ENCODE measurements at places on chromosomes 6 and 20.

DNA sequence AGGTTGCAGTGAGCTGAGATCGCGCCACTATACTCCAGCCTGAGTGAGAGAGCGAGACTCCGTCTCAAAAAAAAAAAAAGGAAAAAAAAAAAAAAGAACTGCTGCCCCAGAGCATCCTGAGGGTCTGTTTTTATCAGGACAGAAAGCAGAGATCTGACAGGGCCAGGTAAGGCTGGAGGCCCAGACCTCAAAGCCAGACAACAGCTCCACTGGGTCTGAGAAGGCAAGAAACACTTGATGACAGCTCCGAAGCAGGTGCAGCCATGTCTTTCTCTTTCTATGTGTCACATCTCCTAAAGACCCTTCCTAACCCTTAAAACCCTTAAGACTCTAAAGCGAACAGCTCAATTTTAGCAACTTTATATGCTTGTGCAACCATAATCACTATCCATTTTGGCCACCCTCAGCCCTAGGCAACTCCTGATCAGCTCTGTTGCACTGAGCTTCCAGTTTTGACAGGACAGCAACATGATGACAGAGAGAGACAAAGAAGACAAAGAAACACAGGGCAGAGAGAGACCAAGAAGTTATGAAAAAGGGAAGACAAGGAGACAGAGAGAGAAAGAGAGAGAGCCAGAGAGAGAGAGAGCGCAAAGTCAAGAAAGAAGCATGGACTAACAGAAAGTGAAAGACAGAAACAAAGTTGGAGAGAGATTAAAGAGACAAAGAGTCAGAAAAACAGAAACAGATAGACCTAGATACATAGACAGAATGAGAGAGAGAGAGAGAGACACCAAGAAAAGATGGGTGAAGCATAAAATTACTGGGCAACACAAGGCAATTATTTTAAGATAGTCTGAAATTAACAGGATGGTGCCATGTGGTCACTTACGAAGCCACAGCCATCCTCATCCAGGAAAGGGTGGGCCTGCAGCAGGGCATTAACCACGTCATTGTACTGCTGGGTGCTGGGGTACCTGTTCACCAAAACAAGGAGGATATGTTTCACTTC lies 39.2 kb downstream of the SAMD3 start:
- no peak for DNase-seq

- no peak for DNase-seq
Measured at GRCh38 chr20:31547720-31548298, 33.6 kb downstream of the HM13 start.

- DNase-seq: no peak
Measured at GRCh38 chr6:40506954-40507353, 80.2 kb downstream of the LRFN2 start.

GRCh38 chr6:142242269-142242668 lies 59.5 kb upstream of the ADGRG6 start:
- DNase-seq: no peak

GRCh38 chr6:168876956-168877355 lies 376.7 kb downstream of the THBS2 start:
- no peak for DNase-seq

GRCh38 chr20:46099491-46100287 lies 9.9 kb upstream of the NCOA5 start:
- DNase-seq: no peak

DNA sequence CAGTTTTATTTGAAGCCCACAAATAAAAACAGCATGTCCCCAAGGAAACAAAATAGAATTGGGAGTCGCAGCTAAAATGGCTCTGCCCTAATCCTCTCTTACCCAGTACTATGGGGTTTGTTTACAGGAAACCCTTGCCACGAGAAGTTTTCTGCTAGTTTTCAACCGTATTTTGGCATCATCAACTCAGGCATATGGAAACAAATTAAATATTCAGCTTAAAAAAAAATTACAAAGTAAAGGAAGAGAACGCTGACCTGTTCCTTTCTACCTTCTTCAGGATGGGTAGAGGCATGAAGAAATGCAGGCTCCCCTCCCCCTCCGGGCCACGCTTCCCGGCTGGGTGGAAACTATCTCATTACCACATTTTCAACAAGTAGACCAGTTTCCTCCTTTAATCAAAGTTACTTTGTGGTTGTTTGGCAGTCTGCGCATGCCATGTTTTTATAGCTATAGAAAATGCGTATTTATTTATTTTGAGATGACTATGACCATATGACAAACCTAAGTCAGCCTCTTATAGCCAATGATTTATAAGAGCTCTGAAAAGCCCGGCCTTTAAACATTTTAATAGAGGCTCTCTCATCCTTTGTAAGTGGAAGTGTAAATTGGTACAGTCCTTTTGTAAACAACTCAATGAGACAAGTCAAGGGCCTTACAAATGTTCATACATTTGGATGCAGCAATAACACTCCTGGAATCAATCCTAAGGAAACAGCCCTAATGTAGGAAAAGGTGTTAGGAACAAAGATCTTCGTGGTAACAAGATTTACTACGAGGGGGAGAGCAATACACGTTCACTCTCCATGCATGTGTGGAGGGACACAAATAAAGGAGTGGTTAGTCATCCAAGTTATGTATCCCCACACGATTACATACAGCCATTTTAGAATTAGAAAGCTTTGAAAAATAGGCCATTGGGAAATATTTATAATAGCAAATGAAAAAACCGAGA lies 16.1 kb upstream of the ZNF217 start:
- DNase-seq: peak; percentile 82

DNA sequence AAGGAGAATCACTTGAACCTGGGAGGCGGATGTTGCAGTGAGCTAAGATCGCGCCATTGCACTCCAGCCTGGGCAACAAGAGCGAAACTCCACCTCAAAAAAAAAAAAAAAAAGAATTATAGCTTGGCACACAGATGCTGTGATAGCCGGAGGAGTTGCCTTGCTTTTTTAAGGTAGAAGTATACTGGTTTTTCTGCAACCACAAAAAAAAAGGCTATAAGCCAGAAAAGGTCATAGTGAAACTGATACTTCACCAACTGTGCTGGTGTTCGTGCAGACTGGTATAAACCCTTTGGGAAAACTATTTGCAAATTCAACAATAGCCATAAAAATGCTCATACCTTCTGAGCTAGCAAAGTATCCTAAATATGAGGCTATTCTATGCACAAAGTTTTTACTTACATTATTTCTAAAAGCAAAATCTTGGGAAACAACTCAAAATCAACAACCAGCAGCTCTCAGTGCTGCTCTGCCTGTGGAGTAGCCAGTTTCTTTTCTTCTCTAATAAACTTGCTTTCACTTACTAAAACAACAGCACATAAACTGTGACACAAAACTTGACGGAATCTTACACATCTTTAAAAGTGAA lies 44.0 kb downstream of the B4GALT5 start:
- DNase-seq: no peak

- DNase-seq: no peak
Measured at GRCh38 chr20:36008461-36009035, 40.2 kb downstream of the CNBD2 start.

DNA sequence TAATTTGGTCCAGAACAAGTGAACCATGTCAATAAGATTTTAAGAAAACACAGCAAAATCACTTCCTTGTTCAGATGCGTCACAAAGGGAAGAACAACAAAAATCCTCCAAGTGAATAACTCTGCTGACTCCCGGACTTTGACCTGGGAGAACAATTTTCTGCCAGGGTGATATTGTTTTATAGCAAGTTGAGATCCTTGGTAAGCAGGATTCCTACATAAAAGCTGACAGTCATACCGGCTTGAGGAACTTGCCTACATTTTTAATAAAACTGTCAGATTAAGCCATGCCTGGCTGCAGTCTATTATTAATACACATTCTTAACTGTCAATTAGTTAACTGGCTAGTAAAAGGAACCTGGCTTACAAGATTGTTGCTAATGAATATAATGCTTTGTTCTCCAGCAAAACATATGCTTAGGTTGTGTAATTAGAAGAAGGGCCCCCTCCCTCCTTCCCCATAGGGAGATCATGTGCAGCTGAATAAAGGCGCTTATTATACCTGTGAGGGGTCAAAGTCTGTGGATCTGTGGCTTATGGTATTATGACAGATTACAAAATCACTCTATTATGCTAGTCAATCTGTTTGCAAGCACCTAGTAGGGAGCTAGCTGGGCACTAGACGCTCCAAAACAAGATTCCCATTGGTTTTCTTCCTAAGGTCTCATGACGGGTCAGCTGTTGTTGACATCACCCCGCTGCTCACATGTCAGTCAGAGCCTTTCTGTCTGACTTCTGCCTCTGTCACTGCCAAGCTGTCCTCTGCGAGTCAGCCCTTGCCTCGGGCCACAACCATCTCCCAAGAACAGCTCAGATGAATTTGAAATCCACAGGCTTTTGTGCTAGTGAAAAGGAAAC lies 44.6 kb upstream of the SEC63 start:
- no peak for DNase-seq

DNA sequence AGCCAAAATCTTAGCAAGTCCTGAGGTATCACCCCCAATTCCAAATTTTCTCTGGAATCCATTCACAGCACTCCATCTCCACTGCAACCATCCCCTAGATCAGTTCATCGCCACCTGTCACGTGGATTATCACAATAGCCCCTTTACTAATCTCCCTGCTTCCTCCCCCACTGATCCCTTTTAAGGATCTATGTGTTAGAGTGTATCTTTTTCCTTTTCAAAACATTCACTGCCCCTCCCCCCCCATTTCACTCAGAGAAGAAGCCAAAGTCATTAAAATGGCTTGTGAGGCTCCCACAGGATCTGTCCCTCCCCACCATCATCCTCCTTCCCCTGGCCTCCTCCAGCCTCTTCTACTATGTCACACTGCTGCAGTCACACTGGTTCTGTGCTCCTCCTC lies 18.4 kb upstream of the SPAG4 start:
- DNase-seq: no peak

DNA sequence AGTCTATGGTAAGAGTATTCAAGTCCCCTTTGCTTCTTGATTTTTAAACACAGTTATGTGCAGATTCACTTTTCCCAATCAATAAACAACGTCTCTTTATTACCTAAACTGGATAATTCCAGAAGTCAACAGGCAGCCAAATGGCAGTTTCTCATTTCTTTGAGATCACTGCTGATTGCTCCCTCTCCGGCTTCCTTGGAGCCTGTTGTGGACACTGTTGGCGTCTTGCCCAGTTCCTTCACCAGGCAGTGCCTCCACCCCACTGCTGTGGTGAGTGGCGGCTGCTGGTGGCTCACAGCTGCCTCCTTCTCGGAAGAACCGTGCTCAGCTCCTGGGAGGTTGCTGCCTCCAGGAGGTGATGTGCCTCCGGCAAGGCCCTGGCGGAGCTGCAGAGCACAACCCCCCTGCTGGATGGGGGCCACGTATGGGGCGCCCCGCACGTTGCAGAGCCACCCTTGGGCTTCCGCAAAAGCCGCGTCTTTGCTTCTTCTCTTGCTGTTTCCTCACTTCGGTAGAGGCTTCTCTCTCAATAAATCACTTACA lies 105.1 kb upstream of the CNKSR3 start:
- no peak for DNase-seq

DNA sequence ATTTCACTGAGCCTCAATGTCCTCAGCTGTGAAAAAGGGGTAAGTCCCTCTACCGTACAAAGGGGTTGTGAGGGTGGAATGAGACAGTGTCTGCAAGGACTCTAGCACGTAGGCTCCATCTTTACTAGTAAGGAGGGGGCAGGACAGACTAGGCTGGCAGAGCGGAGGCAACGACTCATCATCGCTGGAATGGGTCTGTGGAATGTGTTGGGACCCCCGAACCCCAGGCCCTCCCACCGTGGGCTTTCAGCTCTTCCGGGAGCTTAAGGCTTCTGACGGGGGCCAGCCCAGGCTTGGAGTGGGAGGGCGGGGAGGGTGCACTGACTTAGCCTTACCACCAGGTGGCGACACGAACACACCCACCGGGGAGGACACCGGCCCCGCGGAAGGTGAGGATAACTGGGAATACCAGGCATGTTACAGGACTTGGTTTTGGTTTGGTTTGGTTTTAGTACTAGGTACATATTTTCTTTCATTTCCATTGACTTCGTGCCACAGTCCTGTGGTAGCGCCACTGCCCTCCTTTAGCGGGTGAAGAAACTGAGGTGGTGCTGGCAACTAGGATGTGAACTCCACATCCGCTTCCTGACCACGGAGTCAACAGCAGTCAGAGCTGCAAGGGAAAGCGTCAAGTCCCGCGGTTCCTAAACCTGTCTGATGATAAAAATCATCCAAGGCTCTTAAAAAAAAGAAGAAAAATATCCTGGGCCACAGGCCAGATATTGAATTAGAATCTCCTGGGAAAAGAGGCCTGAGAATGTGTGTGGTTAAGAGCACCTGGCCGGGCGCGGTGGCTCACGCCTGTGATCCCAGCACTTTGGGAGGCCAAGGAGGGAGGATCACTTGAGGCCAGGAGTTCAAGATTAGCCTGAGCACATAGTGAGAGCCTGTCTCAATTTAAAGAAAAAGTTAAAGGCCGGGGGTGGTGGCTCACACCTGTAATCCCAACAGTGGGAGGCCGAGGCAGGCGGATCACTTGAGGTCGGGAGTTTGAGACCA lies 10.3 kb upstream of the TULP1 start:
- peak; percentile 88 for DNase-seq

GRCh38 chr6:83258517-83258916 lies 65.4 kb downstream of the RWDD2A start:
- no peak for DNase-seq

- no peak for DNase-seq
Measured at GRCh38 chr6:20350215-20350614, 51.5 kb upstream of the E2F3 start.

- no peak for DNase-seq
Measured at GRCh38 chr20:19974630-19975435, 42.3 kb upstream of the NAA20 start.

DNA sequence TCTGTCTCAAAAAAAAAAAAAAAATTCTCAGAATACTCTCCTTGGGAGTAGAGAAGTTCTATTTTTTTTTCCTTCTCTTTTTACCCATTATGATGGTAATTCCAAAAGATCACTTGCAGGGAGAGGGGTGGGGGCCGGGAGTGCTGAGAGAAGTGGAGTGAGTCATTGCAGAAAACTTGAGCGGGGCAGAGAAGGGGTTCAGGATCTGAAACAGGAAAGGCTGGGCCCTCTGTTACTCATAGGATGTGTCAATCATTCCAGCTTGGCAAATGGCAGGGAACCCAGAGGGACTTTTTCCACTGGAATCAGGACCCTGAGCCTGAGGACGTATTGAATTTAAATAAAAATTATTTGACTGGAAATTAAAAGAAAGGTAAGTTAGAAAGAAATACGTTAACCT lies 111.4 kb upstream of the ARMC2 start:
- no peak for DNase-seq

- DNase-seq: no peak
Measured at GRCh38 chr6:10847684-10848083, 9.3 kb upstream of the MAK start.

DNA sequence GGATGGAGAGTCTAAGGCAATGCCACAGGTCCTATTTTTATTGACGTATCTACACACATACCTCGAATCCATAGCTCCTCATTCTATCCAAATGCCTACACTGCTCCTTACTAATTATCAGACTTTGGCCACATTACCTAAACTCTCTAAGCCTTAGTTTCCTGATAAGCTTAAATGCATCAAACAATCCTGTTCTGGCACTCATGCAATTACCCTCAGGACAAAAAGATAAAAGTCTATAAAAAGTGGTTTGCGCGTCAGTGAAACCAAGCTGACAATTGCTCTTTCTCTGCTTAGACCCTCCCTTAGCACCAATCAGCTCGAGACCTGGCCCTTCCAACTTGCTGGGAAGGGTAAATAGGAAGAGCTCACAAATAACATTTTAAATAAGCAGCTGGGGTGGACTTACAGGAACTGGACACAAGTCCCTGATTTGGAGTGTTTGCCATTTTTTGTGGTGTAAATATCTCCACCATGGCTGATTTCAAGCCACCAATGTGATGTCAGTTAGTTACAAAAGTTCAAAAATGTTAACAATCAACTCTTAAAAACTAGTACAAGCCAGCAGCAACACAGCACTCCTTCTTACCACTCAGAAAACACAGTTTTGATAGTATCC lies 7.2 kb upstream of the PLEKHG1 start:
- DNase-seq: no peak

GRCh38 chr6:115665310-115665709 lies 395.4 kb downstream of the FRK start:
- no peak for DNase-seq
